ENCODE measurements at places on chromosomes 2 and 18.

- DNase-seq: no peak
Measured at GRCh38 chr2:205988274-205988673, 97.7 kb downstream of the INO80D start.

DNA sequence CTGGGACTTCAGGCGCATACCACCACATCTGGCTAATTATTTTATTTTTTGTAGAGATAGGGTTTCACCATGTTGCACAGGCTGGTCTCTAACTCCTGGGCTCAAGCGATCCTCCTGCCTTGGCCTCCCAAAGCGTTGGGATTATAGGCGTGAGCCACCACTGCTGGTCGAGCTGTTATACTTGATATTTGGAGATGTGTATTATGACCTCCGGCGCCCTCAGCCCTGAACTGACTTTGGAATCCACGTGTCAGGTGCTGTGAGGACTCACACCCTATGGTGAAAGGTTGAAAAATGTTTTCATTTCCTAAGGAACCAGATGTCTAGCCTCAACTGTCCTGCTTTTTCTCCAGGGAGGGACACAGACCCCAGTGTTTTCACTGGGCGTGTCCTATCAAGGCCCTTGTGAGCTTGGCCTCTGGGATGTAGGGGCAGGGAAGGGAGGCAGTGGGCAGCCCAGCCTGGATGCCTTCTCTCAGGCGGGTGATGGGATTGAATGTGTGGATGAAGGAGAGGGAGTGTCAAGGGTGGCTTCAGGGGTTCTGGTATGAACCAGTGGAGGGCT lies 56.4 kb upstream of the HAAO start:
- no peak for DNase-seq

GRCh38 chr2:112821682-112822081 lies 14.9 kb downstream of the IL1B start:
- DNase-seq: no peak

DNA sequence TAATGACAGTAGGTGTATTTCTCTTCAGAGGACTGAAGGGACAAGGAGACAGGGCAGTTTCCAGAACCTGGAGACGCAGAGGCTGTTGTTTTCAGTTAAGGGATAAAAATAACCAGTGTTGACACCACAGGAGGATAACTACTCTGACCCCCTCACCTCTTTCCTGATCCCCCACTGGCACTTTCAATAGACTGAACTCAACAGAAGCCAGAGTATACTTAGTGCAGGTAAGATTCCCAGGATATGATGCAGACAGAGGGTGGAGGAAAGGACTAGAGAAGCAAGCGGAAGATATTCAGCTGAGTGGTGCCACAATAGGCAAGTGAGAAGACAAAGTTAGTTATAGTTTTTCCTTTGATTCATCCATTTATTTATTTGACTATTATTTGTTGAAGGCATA lies 19.8 kb downstream of the DHRS9 start:
- DNase-seq: no peak

GRCh38 chr2:199471443-199472057 lies 13.8 kb upstream of the SATB2 start:
- DNase-seq: no peak

DNA sequence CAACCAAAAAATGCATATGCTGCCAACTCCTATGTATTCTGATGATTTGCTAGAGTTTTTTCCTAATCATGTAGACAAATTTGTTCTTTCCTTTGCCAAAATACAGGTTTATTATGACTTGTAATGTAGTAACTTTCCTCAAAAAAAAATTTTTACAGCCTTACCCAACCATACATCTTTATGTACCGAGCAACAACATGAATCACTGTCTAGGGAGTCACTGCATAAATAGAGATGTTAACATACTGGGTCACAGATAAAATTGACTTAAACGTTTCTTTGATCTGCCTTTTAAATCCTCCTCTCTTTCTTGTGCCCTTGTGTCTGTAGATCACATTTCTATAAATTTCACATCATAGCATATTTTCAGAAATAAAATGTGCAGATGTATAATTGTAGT lies 143.6 kb downstream of the MBD2 start:
- DNase-seq: no peak

- DNase-seq: no peak
Measured at GRCh38 chr18:267380-267687, 513 bp downstream of the THOC1 start.

- DNase-seq: no peak
Measured at GRCh38 chr2:172397148-172397834, 30.1 kb upstream of the ITGA6 start.

- no peak for DNase-seq
Measured at GRCh38 chr2:18487106-18487913, 73.1 kb downstream of the RDH14 start.

DNA sequence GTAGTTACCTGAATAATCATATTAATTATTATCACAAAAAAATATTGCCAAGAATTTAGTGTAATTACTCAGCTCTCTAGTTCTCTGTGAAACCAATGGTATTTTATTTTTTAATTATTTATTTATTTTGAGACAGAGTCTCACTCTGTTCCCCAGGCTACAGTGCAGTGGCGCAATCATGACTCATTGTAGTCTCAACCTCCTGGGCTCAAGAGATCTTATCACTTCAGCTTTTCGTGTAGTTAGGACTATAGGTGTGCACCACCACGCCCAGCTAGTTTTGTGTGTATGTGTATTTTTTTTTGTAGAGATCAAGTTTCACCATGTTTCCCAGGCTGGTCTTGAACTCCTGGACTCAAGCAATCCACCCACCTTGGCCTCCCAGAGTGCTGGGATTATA lies 440.4 kb upstream of the CDH20 start:
- DNase-seq: no peak

GRCh38 chr2:189318761-189319160 lies 122.5 kb upstream of the WDR75 start:
- no peak for DNase-seq

GRCh38 chr2:102064679-102065674 lies 73.2 kb downstream of the IL1R2 start:
- DNase-seq: no peak

DNA sequence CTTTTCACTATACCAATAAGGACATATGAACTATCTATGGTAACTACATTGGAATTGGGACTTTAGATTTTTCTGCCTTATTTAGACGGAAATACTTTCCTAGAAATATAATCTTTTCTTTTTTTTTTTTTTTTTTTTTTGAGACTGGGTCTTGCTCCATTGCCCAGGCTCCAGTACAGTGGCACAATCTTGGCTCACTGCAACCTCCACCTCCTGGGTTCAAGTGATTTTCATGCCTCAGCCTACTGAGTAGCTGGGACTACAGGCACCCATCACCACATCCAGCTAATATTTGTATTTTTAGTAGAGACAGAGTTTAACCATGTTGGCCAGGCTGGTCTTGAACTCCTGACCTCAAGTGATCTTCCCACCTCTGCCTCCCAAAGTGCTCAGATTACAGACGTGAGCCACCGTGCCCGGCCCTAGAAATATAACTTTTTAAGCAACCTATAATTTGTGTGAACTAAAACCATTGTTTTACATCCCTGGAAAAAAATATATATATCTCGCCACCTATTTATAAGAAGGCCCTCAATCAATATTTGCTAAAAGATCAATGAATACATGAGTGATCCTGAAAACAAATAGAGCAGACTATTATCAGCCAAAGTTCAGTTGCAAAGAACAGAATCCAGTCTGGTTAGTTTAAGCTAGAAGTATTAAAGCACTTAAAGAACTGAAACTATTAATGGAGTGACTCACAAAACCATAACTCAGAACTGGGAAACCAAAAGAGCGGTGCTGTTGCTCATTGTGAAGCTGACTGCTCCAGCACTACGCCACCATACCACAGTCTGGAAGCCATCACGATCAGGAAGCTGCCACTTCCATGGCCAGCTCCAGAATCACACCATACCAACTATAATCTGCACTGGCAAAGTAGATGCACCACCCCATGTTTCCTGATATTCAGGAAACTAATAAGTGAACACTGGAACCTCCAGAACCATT lies 8.4 kb upstream of the HNRNPLL start:
- no peak for DNase-seq

- no peak for DNase-seq
Measured at GRCh38 chr2:217307023-217307422, 447.2 kb upstream of the TNP1 start.

DNA sequence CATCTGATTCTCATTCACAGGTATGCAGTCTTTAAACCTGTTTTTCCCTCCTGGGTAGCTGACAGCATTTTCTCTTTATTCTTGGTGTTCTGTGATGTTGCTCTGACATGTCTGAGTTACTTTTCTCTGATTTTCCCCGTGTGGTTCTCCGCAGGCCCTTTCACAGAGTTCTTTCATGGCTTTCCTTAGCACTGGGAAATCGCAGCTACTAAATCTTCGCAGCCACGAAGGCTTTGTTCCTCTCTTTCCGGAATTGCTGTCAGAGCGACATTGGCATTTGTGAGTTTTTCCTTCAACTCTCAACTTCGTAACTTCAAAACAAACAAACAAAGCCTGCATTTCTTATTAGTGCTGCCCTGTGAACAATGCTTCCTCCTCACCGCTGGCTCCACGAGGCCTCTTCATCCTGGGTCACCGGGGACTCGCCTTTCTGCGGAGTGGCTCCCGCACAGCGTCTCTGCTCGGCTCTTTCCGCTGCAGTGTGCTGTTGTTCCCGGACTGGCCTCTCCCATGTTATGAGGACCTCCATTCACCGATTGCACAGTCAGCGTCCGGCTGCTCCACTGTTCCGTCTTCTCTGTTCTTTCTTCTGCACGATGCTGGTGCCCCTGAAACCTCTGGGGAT lies 16.1 kb downstream of the COLEC11 start:
- no peak for DNase-seq

DNA sequence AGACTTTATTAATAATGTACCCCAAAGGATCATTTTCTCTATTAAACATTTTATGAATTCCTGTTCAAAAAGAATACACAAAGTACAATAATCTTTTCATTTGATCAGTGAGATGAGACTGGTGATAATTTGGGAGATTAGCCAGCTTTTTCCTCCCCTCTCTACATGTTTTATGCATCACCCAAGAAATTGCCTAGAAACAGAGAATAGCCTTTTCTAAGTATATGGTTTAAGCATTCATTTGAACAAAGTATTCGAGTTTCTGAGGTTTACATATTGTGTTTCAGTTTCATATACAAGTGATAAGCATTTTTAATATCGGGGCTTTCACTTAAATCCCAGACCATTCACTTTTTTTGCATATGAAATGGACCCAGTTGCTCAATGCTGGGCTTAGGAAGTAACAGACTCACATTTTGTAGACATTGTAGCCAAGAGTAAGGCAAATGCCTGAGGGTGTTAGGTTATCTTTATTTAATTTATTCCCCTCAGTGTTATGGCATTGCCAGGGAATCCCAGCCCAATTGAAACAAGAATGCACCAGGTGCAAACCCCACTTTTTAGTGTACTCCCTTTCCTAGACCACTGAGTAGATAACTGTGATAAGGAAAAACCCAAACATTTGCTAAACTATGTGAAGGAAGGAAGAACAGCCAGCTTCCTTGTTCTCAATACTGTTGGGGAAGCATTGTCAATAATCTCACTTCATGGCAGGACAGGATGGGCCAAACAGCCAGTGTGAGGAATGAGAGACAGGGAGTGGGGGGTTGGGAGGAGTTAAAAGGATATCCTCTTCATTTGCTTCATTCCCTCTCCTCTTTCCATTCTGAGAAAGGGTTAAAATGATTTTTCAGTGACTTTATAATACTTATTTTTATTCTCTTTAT lies 3.5 kb downstream of the CPO start:
- DNase-seq: no peak

DNA sequence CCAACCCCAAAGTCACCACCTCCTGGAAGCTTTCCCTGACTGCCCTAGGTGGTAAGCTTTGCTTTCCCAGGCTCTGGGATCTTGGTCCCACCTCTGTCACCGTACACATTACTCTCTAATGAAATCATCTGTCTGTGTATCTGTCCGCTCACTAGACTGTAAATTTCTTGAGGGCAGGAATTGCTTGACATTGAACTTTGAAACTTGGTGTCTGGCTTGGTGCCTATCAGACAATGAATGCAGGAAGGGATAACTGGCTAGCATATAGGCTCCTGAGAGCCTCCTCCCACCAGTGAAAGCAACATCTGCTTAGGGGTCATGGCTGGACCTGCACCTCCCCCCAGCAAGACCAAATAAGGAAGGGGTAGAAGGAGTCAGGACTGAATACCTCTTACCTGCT lies 155.7 kb downstream of the TNS1 start:
- DNase-seq: no peak

DNA sequence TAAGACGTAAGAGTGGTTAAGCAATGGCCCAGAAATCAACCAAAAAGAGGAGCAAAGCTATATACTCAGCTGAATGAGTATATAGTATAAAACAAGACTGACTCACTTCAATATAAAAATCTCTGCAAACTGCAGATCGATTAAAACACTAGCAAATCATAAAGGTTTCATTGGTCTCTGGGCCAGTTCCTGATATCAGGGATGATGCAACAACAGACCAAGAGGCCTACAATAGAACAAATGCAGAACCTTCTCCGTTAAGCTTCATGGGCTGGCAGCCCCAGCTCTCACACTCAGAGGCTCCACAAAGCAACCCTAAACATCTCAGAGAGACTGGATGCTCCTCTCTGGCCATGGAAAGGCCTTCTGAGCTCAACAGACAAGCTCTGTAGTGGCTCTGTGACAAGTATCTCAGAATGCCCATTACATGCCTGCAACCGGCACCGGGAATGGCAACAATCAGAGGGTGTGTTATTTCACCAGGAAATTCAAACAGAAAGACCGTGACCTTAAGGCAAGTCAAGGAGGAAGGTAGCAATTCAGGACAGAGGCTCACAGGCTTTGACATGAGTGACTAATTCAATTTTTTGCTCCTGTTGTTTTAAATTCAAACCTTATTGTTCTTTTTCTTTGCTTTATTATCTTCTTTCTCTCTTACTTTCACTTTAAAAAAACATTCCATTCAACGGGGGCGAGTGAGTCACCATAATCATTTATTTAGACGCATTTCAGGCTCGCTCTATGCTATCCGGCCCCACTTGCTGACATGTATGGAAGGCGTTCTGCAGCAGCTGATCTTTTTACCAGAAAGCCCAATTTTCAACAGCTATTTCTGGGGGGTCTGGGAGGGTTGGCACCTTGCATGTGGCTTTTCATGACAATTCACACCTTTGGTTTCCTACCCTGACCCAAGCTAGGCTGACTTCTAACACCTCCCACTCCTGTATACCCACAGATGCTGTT lies 15.1 kb downstream of the CYRIA start:
- no peak for DNase-seq

GRCh38 chr18:50819027-50819727 lies 639 bp downstream of the MRO start:
- no peak for DNase-seq
